Bronchial epithelial cell (primary cell): ENCODE measurements at places on chromosomes 16 and 17. TPM values are rescaled to one million over a fixed set of nuclear protein-coding genes. Genes with fewer than 3 reads are reported as not detected.

SGF29 gene
- total RNA-seq: 9.0 and 10.0 TPM in 2 replicates

TRPV3 gene
- 0.79 and 1.2 TPM in 2 replicates for total RNA-seq

TMEM208 gene
- 35.1 and 56.9 TPM in 2 replicates for total RNA-seq

IL34 gene
- 0.26 and 2.0 TPM in 2 replicates for total RNA-seq

YBX2 gene
- total RNA-seq: 0.26 and 1.0 TPM in 2 replicates

CCL23 gene
- not detected in 2 replicates for total RNA-seq

HOXB1 gene
- total RNA-seq: under 0.01 TPM in 1 of 2 replicates, not detected in the other

STX8 gene
- total RNA-seq: 58.4 and 107 TPM in 2 replicates

USP31 gene
- 12.3 and 13.4 TPM in 2 replicates for total RNA-seq

KRT33B gene
- total RNA-seq: 0.79 and 1.7 TPM in 2 replicates

HEXIM2 gene
- total RNA-seq: 4.1 and 4.7 TPM in 2 replicates

CHST5 gene
- not detected in 2 replicates for total RNA-seq

MRTFB gene
- total RNA-seq: 6.8 and 11.3 TPM in 2 replicates

GRB7 gene
- 9.0 and 14.0 TPM in 2 replicates for total RNA-seq

KRT28 gene
- total RNA-seq: not detected in 2 replicates

NPB gene
- 0.26 and 0.51 TPM in 2 replicates for total RNA-seq

CD300LB gene
- total RNA-seq: not detected in 2 replicates

MYO1C gene
- total RNA-seq: 80.3 and 90.5 TPM in 2 replicates

CASKIN2 gene
- 3.9 and 5.0 TPM in 2 replicates for total RNA-seq

TERB1 gene
- 0.26 TPM in 2 replicates for total RNA-seq

SLC16A6 gene
- total RNA-seq: under 0.01 and 0.26 TPM in 2 replicates

TM4SF5 gene
- total RNA-seq: not detected in 2 replicates

IRX3 gene
- total RNA-seq: 2.1 and 6.0 TPM in 2 replicates

KRTAP2-2 gene
- not detected in 2 replicates for total RNA-seq

RTN4RL1 gene
- 0.13 and 0.26 TPM in 2 replicates for total RNA-seq

NOTUM gene
- 0.13 TPM in 1 of 2 replicates, not detected in the other for total RNA-seq

CBLN1 gene
- total RNA-seq: not detected in 2 replicates

ATP5PD gene
- 239 and 277 TPM in 2 replicates for total RNA-seq

CDRT15 gene
- not detected in 2 replicates for total RNA-seq

HS3ST3B1 gene
- 0.26 and 0.53 TPM in 2 replicates for total RNA-seq

USP7 gene
- 41.3 and 48.1 TPM in 2 replicates for total RNA-seq

TMEM238L gene
- not detected in 2 replicates for total RNA-seq

ST6GALNAC2 gene
- total RNA-seq: 38.4 and 64.4 TPM in 2 replicates

FLYWCH2 gene
- total RNA-seq: 63.7 and 76.0 TPM in 2 replicates

C17orf78 gene
- not detected in 2 replicates for total RNA-seq

KCNJ16 gene
- total RNA-seq: not detected in 2 replicates

PKD1 gene
- 56.1 and 114 TPM in 2 replicates for total RNA-seq

CBFA2T3 gene
- total RNA-seq: 0.13 and 0.26 TPM in 2 replicates

CLEC18A gene
- 0.26 and 1.0 TPM in 2 replicates for total RNA-seq

CLEC3A gene
- total RNA-seq: not detected in 2 replicates
